ENCODE measurements at places on chromosomes 5 and 9.
A peak's percentile ranks its signal among the peaks of the same experiment; 100 is the strongest.

GRCh38 chr9:137277329-137278041 is at the start of gene TOR4A:
TOR4A (plus strand) TSS chr9:137277726; CDS start chr9:137278690, 964 bp downstream.
- DNase-seq: peak; percentile 87

- no peak for DNase-seq
These were observed 175.3 kb upstream of the ZNF608 start for GRCh38 chr5:124921694-124922093.

- DNase-seq: peak; percentile 62
These were observed 1.4 kb downstream of the IQGAP2 start for GRCh38 chr5:76404223-76405211.

GRCh38 chr5:145835848-145836239 is 702 bp upstream of the PRELID2 start:
- no peak for DNase-seq

DNA sequence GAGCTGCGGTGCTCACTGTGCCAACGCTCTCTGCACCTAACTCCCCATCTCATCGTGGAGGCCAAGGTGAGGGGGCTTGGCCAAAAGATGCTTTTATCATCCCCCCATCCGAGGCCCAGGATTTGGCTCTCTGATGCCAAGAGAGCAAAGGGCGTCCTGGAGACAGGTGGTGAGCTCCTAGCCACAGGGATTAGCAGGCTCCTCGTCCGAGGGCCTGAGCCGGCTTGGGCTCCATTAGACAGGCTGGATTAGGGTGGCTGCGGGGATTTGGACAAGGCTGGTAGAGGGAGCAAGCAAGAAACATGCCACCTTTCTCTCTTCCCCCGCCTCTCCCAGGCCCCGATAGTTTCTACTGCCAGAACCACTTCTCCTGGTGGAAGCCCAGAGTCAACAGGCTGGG is 1.0 kb upstream of the GRM6 start:
- no peak for DNase-seq

DNA sequence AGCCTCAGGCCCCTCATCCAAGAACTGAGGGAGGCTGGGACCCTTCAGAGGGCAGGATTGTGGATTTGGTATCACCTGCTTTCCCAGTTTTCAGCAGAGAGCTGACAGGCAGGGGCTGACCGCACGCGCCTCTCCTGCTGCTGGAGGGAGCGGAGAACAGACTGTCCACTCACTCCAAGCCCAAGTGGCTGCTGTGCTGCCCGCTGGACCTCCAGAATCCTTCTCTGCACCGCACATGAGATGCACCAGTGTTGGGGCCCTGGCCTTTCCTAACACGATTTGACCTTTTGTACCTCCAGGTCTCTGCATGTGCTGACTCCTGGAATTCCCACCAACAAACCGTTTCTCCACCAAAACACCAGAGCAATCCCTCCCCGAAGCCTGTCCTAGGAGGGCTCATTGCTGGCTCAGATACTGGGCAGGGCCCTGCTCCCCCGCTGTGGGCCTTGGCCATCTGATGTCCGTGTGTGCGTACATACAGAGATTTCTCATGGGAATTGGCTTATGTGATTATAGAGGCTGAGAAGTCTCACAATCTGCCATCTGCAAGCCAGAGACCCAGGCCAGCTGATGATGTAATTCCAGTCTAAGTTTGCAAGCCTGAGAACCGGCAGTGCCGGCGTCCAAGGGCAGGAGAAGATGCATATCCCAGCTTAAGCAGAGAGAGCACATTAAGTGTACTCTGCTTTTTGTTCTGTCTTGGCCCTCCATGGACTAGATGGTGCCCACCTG is 141.7 kb downstream of the GADD45G start:
- DNase-seq: no peak

- DNase-seq: no peak
These were observed 580.7 kb downstream of the KIF4B start for GRCh38 chr5:155594270-155594669.

All from suppressor macrophage treated with lipopolysaccharide for 4 hours (primary cell).